ENCODE measurements at places on chromosomes 1 and 21.

- no peak for DNase-seq
Observed at GRCh38 chr1:151342021-151342420, 5.0 kb downstream of the RFX5 start.

- no peak for DNase-seq
Observed at GRCh38 chr1:48084826-48085225, 87.6 kb upstream of the TRABD2B start.

GRCh38 chr1:153220606-153221303, 3.4 kb downstream of the PRR9 start:
- no peak for DNase-seq

GRCh38 chr21:35026617-35027562, 22.2 kb downstream of the RUNX1 start:
- no peak for DNase-seq

DNA sequence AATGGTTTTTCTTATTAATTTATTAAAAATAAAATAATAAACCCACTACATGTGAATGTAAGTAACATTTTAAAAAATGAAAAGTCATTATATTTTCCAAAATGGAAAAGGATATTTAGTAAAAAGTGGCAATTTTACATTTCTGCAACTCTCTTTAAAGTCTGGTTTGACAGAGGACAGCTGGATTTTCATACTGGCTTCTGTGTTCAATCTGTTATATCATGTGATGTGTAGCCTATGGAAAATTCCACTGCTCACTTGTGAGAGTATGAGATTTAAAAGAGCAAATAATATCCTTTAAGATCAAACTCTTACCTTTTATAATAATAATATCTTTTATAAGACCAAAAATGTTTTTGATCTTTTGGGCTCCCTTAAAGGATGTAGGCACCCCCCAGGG, 33.7 kb downstream of the PCP4 start:
- DNase-seq: no peak

DNA sequence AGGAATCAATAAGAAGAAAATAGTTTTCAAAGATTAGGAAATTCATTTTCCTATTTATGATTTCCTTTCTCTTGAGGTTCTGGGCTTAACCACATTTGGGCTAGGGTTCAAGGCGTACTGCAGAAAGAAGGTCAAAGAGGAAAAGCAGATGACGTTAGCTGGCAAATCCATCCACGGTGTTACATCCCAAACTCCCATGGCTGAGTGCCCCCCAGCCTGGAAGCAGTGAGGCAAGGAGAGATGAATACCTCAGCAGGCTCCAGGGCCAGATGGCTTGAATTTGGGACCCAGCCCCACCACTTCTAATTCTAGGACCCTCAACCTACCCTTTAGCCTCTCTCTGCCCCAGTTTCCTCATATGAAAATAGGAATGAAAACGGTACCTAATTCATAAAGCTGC, 17.7 kb downstream of the SUSD4 start:
- no peak for DNase-seq

GRCh38 chr1:51945591-51945990, 44.9 kb downstream of the RAB3B start:
- no peak for DNase-seq

DNA sequence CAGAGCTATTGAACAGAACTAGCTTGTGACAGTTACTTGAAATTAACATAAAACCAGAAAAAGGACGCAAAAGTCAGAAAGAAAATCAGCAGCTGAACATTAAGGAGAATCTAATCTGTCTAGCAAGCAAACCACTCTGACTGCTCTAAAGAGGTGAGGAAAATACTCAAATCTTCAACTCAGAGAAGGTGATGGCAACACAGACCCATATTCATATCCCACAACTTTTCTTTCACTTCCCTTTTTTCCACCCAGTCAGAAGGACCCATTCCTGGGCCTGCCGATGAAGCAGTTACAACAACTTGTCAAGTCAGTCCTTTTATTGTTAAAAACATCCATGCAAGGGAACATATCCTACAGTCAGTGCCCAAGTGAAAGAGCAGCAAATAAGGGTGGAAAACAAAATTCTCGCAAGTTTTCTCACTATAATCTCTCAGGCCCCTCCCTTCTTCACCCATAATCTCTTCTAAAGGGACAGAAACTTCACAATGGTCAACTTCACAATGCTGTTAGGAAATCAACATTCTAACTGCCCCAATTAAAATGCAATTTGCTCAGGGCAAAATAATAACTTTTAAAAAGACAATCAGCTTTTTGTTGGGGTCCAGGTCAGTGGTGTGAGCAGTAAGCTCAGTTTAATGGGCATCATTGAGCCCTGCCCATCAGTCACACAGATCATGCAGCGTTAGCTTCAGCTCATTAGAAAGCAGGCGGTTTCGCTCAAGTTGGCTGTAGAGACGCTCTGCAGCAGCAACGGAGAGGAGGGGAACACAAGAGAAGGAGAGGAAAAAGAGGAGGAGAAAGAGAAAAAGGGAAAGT, 3.6 kb upstream of the NUP210L start:
- no peak for DNase-seq

DNA sequence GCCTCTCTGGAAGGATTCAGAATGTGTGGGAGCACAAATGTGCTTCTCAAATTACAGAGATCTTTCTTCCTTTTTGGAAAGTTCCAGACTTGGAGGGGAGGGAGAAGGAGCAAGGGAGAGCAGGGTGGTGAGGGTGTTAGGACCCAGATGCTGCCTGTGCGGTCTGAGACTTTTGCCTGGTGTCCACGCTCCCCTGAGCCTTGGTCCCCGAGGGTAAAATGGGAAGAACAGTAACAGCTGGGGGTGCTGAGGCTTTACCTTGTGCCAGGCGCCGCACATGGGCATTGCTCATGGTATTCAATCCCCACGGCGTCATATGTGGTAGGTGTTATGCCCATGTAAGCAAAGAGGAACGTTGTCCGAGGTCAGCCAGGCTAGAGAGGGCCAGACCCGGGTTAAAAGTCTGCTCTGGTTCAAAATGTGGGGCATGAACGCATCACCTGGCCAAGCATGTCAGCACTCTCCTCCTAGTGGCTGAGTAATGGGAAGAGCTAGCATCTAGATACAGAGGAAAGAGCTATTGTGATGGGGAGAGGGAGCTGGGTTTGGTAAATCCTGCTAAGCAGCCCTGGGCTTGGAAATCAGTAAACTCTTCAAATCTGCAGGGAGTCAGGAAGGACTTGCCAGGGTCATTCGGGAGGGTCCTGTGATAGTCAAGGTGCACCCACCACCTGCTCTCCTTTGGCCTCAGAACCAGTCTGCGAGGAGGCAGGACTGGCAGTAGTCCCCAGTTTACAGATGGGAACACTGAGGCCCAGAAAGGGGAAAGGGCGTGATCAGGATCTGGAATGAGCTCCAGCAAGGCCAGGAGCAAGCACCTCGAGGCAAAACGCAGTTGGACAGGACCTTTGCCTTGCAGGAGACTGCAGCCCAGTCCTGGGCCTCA, 4.5 kb upstream of the RUNX3 start:
- no peak for DNase-seq

Data from NCI-H187 (cell line).